DND-41 (cell line): ENCODE measurements at places on chromosomes 12 and 14.

- DNase-seq = no peak
Observed at GRCh38 chr14:69288011-69288771, 28.2 kb downstream of the GALNT16 start.

GRCh38 chr12:45298721-45299692, 83.1 kb downstream of the ANO6 start:
- no peak for DNase-seq

- no peak for DNase-seq
Observed at GRCh38 chr14:75626863-75627262, 33.8 kb downstream of the ERG28 start.

DNA sequence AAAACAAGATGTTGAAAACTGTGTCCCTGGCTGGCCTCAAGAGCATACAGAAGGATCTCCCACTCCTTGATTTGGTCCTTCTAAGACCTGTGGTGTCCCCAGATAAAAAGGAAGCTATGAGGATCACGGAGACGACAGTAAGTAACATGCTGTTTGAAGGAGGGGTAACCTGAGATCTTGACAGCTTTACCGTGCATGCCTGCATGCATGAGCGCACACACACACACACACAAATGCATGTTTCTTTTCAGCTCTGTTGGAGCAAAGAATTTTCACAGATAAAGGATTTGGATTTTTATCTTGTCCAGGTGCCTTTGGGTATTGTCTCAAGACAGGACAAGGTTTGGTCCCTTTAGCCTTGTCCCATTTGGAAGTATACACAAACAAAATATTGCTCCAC, 411.6 kb upstream of the CCDC196 start:
- DNase-seq = no peak

- no peak for DNase-seq
Observed at GRCh38 chr12:131753005-131753404, 42.1 kb downstream of the SFSWAP start.

DNA sequence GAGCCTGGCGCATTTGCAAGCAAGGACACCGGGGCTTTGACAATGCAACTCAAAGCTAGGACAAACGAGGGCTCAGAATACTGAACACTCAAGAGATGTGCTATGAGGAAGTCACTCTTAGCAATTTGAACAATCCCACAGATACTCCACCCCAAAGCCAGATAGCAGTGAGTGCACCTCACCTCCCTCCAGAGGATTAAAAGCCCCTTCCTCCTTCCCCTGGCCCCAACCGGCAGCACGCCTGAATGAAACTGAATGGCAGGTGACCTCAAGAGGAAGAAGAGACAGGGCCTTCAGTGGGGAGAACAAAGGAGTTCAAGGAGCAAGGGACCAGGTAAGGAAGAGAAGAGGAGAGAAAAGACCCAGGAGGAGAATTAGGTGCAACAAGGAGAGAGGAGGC, 1.9 kb upstream of the KRT78 start:
- DNase-seq = no peak

- DNase-seq = peak; percentile 74
Observed at GRCh38 chr14:21852061-21852664, 178.5 kb upstream of the OR4E1 start.

- no peak for DNase-seq
Observed at GRCh38 chr12:54368025-54368708, 3.9 kb upstream of the GPR84 start.

- no peak for DNase-seq
Observed at GRCh38 chr12:58532855-58533608, 387.3 kb downstream of the LRIG3 start.

- DNase-seq = no peak
Observed at GRCh38 chr12:119157528-119157927, 21.2 kb upstream of the HSPB8 start.

DNA sequence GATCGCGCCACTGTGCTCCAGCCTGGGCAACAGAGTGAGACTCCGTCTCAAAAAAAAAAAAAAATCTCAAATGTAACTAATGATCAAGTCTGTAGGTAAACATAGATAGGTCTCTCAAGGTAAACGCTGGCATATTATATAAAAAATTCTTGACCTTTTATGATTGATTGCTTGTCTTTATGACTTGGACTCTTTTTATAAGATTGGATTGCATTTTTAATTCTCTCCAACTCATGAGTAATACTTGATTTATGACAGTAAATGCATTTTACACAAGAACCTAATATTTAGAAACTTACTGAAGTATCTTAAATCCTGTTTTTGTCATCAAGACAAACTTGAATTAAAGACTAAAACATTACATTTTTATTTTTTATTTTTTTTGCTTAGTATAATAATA, 16.1 kb downstream of the ARF6 start:
- DNase-seq = no peak

DNA sequence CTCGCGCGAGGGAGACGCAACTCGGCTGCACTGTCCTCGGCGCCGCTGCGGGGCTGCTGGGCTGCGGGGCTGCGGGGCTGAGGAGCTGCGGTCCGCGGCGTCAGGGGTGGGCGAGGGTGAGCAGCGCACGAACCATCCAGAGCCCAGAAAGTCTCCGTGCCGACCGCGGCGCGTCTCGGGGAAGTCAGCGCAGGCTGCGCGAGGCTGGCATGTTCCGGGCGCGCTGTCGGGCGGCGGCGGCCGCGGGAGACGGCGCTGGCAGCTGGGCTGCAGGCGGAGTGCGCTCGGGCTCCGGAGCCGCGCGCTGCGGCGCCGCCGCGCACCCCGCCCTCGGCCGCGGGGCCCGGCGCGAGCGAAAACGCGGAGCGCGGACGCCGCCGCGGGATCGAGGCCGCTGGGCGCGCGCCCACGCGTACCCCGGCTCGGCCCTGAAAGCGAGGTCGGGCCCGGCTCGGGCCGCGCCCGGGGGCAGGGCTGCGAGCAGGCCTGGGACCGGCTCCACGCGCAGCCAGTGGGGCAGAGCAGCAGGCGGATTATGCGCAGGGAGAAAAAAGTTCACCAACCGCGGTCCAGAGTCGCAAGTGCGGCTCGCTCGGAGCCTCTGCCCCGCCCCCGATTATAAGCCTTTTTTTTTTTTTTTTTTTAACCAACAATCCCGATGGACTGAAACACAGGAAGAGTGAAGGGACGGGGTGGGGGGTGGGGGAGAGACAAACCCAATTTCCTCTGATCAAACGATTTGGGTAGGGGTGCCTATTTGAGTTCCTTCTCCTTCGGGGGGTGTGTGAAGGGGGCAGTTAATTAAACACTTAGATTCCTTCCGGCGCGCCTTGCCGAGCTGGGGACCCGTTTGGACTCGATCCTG, at the start of gene PRICKLE1:
TSS of gene PRICKLE1 (minus strand) at position 282 of the 865 bp plus-strand sequence. CDS start 117,230 bp downstream, outside the sequence.
- DNase-seq = no peak

DNA sequence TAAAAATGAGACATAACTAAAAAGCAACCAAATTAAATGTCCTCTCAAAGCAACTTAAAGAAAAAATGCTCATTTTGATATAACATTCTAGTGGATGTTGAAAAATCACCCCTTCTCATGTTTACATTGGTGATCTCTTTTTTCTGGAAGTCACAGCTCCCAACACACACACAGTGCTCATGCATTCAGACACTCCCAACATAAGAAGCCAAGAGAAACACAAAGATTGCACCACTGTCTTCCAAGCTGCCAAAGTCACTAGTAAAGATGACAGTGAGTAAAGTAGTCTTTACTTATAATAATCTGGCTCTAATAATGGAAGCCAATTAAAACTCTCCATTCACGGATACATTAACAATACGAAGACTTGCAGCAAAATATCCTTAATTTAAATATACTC, 218.4 kb downstream of the NTF3 start:
- DNase-seq = no peak

- DNase-seq = no peak
Observed at GRCh38 chr12:57380300-57380699, 50.5 kb downstream of the R3HDM2 start.

DNA sequence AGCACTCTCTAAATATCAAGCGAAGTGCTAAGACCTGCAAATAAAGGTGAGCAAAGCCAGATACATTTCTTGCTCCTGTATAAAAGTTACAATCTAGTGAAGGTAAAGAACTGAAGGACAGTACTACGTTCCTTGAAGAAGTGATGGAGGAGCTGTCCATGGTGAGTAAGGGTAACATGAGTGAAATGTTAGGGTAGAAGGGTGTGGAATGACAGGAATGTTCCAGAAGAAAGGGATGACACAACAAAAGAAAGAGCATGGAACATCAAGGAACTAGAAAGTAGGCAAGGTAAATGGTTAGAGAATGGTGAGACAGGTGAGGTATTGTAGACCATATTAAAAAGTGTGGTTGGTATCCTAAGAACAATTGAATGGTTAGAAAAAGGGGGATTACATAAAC, 272.4 kb downstream of the ACSS3 start:
- DNase-seq = no peak

DNA sequence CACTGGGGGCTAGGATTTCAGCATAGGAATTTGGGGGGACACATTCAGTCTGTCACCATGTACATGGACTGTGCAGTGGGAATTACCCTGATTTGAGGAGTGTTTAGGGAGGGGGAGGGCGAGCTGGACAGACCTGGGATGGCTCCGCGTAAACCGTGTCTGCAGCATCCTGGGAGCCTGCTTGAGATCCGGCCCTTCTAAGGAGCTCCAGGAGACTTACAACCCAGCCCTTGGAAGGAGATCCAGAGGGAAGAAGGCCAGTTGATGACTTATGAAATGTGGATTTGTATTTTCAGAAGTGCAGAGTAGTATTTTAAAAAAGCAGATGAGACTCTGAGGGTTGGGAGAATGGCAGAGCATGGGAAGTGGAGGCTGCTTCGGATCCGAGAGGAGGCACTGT, 153.2 kb downstream of the CACNA1C start:
- DNase-seq = no peak

GRCh38 chr12:84016956-84017355, 895.6 kb downstream of the SLC6A15 start:
- DNase-seq = no peak

DNA sequence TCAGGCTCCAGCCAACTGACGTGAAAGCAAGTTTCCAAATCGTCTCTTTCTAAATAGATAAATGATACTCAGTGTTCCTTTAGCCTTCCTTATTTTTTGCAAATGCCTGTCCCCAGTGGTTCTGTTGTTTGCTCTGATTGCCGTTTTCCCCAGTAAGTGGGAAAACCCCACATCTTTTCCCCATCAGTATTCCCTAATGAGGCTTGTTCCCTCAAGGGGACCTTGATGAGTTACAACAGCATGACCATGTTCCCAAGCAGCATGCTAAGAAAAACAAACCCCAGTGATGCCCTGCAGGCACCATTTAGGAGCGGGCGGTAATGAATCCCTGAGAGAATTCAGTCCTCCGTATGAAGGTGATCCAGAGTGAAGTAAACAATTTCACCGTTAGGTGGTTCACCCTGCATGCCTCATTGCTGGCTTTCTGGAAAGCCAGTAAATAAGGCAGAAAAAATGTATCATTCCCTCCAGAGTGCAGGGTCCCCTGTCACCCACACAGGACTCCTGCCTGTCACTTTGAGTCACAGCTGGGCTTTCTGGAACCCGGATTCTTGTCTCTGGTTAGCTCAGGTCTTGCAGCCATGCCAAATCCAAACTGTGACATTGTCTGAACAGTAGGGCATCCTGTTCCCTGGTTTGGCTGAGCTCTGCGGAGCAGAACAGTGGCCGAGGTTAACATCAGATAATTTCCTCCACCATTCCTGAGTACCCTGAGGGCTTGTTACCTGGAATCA, 222.6 kb downstream of the RGS6 start:
- no peak for DNase-seq

DNA sequence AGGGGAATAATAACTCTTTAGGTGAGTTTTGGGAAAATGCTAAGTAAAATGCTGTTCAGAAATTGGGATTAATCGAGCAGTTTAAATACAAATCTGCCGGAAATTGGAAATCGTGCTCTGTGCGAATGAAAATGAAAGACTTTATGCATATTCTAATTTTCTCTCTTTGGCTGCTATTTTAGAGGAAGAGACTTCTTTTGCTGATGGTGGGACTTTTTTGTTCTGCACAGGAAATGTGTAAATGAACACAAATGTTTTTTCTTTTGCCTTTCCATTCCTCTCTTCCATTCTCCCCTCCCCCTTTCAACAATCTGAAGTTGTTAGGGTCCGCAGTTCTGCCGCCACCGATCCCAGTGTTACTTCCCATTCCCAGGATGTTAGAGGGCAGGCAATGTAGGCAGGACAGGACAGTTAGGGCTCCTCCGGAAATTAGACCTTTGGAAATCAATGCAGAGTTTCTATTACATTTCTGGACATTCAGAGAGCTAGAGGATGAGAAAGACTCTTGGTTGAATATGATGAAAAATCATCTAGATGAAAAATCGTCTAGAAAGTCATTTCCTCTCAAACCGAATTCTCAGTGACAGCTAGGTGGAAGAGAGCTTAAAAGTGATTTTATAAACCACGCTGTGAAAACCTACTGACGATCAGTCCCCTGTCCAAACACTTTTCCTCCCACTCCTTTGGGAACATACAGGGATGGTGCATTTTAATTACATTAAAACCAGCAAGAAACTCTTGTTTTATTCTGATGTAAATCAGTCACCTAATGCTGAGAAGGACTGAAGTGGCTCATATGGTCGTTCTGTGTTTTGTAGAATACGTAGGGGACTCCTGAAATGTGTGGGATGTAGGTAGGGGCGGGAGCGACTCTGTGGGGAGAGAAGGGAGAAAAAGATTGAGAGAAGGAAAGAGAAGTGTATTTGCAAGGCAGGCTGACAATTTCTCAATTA, 17.8 kb downstream of the FOXG1 start:
- no peak for DNase-seq

DNA sequence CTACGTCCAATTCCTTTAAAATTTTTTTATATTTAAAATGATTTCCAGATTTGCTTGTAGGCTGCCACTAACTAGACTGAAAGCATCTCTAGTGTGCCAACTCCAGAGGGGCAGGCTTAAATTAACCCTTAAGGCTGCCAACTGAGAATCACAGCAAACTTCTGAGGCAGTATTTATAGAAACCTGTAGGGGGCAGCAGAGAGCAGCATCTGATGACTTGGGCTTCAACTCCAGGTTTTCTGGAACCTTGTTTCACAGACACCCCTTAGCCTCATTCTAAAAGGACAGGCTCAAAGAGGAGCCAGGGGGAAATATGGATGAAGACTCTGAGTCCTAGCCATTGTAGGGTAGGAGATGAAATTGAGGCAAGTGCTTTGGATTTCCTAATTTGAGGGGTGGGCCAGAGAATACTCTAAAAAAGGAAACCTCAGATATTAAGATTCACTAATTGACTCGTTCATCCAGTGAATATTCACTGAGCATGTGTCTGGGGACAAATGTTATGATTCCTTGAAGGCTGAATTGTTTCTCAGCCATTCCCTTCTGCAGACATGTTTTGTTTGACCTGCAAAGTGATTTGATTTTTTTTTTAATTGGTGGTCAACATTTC, 63.3 kb upstream of the HSPB8 start:
- DNase-seq = peak; percentile 44

- no peak for DNase-seq
Observed at GRCh38 chr12:7884689-7885088, 12.0 kb upstream of the SLC2A14 start.

- DNase-seq = peak; percentile 29
Observed at GRCh38 chr14:75242546-75243273, 35.9 kb upstream of the FOS start.

DNA sequence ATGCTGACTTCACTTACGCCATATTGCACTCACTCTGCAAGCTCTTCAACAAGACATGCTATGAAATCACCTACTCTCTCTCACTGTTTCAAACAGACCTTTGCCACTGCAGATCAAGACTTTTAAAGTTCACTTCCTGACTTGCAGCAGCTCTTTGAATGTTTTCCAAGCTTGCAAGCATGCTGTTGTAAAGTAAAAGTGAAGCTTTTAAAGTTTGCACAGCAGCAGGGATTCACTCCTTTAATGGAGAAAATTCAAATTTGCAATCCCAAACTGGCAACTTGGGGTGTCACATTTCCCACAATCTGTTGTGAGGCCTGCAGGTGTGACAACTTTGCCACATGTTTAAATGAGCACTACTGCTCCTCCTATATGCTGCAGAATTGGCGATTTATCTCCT, 270.9 kb downstream of the ALX1 start:
- no peak for DNase-seq
